Testis (tissue), 5 donors: ENCODE measurements at places on chromosomes 5 and 9. TPM values are rescaled to one million over a fixed set of nuclear protein-coding genes. Genes with fewer than 3 reads are reported as not detected.

OBP2A gene
- 19.0 TPM for total RNA-seq

IRF1 gene
- total RNA-seq, result 22.5 TPM

RGS7BP gene
- total RNA-seq, result 3.1 TPM

MYOZ3 gene
- 12.0 TPM for total RNA-seq

NDUFA8 gene
- 59.4 TPM for total RNA-seq
